ENCODE measurements at places on chromosomes 1 and 21. TPM values are rescaled to one million over a fixed set of nuclear protein-coding genes. Genes with fewer than 3 reads are reported as not detected.

Gene DMBX1
- total RNA-seq, result 0.09 TPM

Gene GPR3
- 1.7 TPM for total RNA-seq

Gene OLFML3
- 0.49 TPM for total RNA-seq

Gene FMO1
- total RNA-seq, result not detected

Gene GUK1
- total RNA-seq, result 375 TPM

Gene TACSTD2
- total RNA-seq, result 0.92 TPM

Gene GRHL3
- not detected for total RNA-seq

Gene MTARC2
- total RNA-seq, result not detected

Gene GIPC2
- 0.41 TPM for total RNA-seq

Gene TNNT2
- not detected for total RNA-seq

Gene TSACC
- total RNA-seq, result not detected

Measured in activated CD8-positive, alpha-beta T cell treated with anti-CD3 and anti-CD28 coated beads for 36 hours (primary cell).